ENCODE measurements at places on chromosomes 2 and 18. TPM values are rescaled to one million over a fixed set of nuclear protein-coding genes. Genes with fewer than 3 reads are reported as not detected.

DNA sequence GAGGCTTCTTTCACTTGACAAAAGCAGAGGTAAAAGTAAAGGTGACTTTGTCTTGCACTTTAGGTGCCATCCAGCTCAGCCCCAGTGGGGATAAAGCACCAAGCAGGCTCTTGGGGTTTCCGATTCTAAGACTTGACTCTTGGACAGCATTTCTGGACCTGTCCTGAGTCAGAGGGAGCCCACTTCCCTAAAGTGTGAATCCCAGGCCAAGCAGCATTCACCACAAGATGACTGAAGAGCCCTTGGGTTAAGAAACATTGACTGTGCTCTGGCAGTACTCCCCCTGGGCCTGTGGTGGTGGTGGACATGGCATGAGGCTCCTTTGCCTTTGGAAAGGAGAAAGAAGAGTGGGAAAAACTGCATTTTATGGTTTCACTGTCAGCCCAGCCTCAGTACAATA, 638.0 kb upstream of the VRK2 start:
- no peaks in the 10 kb centered on the region for H3K36me3 ChIP-seq
- H3K4me1 ChIP-seq: no peaks in the 10 kb centered on the region
- no peak overlapping the region for H3K4me3 ChIP-seq
- no peak for DNase-seq
- no peak overlapping the region for H3K27ac ChIP-seq

GRCh38 chr2:36197181-36197971, 158.2 kb upstream of the CRIM1 start:
- no peak overlapping the region for H3K27ac ChIP-seq
- no peak for DNase-seq
- H3K4me3 ChIP-seq: no peak overlapping the region
- H3K36me3 ChIP-seq: no peaks in the 10 kb centered on the region
- no peaks in the 10 kb centered on the region for H3K27me3 ChIP-seq

GRCh38 chr2:73202156-73203054, at the start of gene NOTO:
NOTO (plus strand) TSS chr2:73202574; CDS start chr2:73202667, 93 bp downstream.
- DNase-seq: no peak
- no peak within 1 kb of the TSS for H3K4me3 ChIP-seq
- H3K36me3 ChIP-seq: no peaks in the 10 kb centered on the region

GRCh38 chr2:167851323-167851860, 396.0 kb downstream of the STK39 start:
- no peaks in the 10 kb centered on the region for H3K36me3 ChIP-seq
- no peak overlapping the region for H3K27ac ChIP-seq
- no peak overlapping the region for H3K4me3 ChIP-seq
- no peaks in the 10 kb centered on the region for H3K27me3 ChIP-seq
- no peak for DNase-seq

GRCh38 chr2:195018462-195018861, 638.6 kb upstream of the SLC39A10 start:
- H3K36me3 ChIP-seq: no peaks in the 10 kb centered on the region
- H3K27me3 ChIP-seq: no peaks in the 10 kb centered on the region
- DNase-seq: no peak
- H3K4me1 ChIP-seq: no peaks in the 10 kb centered on the region

GRCh38 chr2:45953376-45954027, 302.0 kb downstream of the PRKCE start:
- H3K4me1 ChIP-seq: no peaks in the 10 kb centered on the region
- DNase-seq: no peak
- H3K4me3 ChIP-seq: no peak overlapping the region

The ALKAL2 gene
- not detected for polyA plus RNA-seq

The ZNF804A gene
- polyA plus RNA-seq: 0.83 TPM

DNA sequence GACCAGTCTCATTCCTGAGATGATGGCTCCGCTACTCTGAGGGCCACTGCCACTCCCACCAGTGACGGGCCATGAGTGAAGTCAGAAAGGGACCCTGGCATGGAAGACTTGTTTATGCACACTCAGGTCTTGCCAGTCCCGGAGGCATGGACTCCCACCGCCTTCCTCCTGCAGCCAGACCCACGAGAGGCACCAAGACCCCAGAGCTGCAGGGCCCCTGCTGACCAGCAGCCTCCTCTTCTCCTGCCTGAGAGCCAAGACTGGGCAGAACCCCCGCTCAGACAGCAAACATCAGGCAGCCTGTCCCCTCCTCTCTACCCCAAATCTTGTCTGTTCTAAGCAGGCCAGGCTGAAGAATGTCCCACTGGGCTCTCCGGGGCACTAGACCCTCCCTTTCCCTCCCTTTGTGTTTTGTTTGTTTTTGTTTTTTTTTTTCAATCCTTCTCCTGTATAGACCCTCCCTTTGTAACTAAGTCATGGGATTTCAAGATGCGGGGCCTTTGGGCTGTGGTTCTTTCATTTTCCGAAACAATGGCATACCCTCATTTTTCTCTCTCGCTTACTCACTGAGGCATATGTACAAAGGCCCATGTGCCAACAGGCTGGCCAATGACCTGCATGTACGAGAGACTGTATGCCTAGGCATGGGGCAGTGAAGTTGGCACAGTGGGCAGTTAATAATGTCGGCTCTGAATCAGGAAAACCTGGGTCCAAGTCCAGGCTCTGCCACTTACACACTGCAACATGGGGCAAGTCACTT, 24.3 kb upstream of the MAPRE3 start:
- DNase-seq: no peak
- no peak overlapping the region for H3K27ac ChIP-seq
- peaks cover 6% of the 10 kb centered on the region for H3K27me3 ChIP-seq
- H3K4me1 ChIP-seq: no peaks in the 10 kb centered on the region
- H3K4me3 ChIP-seq: no peak overlapping the region
- no peaks in the 10 kb centered on the region for H3K36me3 ChIP-seq

DNA sequence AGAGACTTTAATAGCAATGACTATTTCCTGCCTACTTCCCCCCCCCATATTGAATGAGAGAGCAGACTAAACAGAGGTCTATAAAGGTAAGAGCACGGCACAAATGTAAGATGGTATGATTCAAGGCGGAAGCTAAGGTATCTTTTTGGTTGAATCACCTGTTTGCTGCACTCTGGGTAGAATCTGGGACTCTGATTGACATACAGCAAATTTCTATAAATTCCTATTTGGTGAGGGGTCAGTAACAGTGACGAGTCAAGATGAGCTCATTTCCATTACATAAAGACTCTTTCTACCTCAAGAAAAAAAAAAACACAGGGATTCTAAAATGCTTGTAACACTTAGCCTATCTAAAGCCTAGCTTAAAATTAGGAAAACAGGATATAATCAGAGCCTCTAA, 297.3 kb downstream of the TNS1 start:
- H3K27me3 ChIP-seq: peaks cover 4% of the 10 kb centered on the region
- H3K27ac ChIP-seq: no peak overlapping the region
- H3K4me1 ChIP-seq: no peaks in the 10 kb centered on the region
- no peak overlapping the region for H3K4me3 ChIP-seq
- no peaks in the 10 kb centered on the region for H3K36me3 ChIP-seq
- DNase-seq: no peak

DNA sequence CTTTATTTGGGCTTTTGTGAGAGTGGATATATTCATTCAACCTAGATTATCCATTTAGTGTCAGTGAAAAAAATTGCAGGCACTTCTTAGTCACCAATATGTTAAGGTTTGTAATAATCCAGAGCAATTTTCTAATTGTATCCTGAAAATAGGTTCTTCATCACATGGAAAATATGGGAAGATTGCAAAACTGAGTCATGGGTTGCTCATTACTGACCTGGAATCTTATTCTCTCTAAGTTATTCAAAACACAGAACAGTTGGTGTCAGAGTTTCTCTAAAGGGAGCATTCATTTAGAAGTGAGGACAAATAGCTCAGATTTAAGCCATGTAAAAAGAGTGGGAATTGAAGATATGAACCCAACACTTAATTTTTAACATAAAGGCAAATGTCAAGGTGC, 181.3 kb downstream of the IKZF2 start:
- H3K4me1 ChIP-seq: no peaks in the 10 kb centered on the region
- H3K4me3 ChIP-seq: no peak overlapping the region
- H3K27ac ChIP-seq: no peak overlapping the region
- no peaks in the 10 kb centered on the region for H3K36me3 ChIP-seq

- DNase-seq: no peak
- H3K36me3 ChIP-seq: peaks cover 13% of the 10 kb centered on the region
- H3K4me3 ChIP-seq: no peak overlapping the region
- H3K27me3 ChIP-seq: no peaks in the 10 kb centered on the region
- peak overlapping the region; percentile 54 for H3K27ac ChIP-seq
- peaks cover 47% of the 10 kb centered on the region for H3K4me1 ChIP-seq
These were observed 30.8 kb downstream of the WDFY1 start for GRCh38 chr2:223914324-223914723.

GRCh38 chr2:228590681-228591080, 409.2 kb upstream of the SPHKAP start:
- DNase-seq: no peak
- no peak overlapping the region for H3K27ac ChIP-seq
- no peaks in the 10 kb centered on the region for H3K27me3 ChIP-seq
- no peaks in the 10 kb centered on the region for H3K36me3 ChIP-seq
- no peaks in the 10 kb centered on the region for H3K4me1 ChIP-seq
- no peak overlapping the region for H3K4me3 ChIP-seq

- no peak overlapping the region for H3K27ac ChIP-seq
- H3K27me3 ChIP-seq: peaks cover 6% of the 10 kb centered on the region
- H3K4me3 ChIP-seq: no peak overlapping the region
These were observed 61.3 kb upstream of the CHMP1B start for GRCh38 chr18:11789716-11790510.

The HOXD9 gene
- not detected for polyA plus RNA-seq

The KCNIP3 gene
- not detected for polyA plus RNA-seq

DNA sequence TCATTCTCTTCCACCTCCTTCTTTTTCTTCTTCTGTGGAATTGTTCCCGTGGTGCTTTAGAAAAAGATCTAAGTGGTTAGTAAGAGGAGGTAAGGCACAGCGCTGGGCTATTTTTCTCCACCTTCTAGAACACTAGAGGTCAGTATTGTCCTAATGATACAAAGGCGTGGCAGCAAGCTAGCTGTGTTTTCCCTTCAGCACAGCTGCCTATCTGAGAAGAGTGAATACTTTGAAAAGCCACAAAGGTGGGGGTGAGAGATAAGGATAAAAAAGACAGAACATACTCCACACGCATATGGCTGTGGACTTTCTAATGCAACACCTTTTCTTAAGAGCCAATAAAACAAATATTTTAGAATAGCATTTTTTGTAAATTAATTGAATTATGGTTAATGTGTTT, 2.1 kb downstream of the CNTNAP5 start:
- H3K4me3 ChIP-seq: no peak overlapping the region
- DNase-seq: no peak
- no peaks in the 10 kb centered on the region for H3K4me1 ChIP-seq
- no peak overlapping the region for H3K27ac ChIP-seq
- peaks cover 13% of the 10 kb centered on the region for H3K27me3 ChIP-seq
- H3K36me3 ChIP-seq: no peaks in the 10 kb centered on the region

- no peak overlapping the region for H3K4me3 ChIP-seq
- H3K27me3 ChIP-seq: no peaks in the 10 kb centered on the region
- no peak for DNase-seq
- no peaks in the 10 kb centered on the region for H3K36me3 ChIP-seq
These were observed 68.0 kb downstream of the ACAA2 start for GRCh38 chr18:49745045-49746014.

DNA sequence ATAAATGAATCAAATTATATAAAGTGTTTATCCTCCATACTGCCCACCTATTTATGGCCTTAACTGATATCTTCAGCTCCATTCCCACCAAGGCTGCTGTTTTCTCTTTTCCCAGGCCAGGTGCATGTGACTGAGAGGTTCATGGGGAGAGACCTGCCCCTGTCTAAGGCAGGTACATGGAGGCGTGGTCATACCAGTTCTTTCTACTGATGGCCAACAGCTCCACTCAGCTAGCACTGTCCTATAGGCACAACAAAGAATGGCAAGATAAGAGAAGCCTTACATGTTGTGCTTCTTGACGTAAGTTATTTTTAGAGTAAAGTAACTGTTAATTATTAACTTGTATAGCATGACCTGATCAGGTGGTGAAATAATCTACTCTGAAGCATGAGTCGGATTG, 16.8 kb downstream of the AKAIN1 start:
- no peaks in the 10 kb centered on the region for H3K36me3 ChIP-seq
- H3K4me1 ChIP-seq: no peaks in the 10 kb centered on the region
- H3K27ac ChIP-seq: no peak overlapping the region
- H3K4me3 ChIP-seq: no peak overlapping the region

The CNDP1 gene
- not detected for polyA plus RNA-seq

DNA sequence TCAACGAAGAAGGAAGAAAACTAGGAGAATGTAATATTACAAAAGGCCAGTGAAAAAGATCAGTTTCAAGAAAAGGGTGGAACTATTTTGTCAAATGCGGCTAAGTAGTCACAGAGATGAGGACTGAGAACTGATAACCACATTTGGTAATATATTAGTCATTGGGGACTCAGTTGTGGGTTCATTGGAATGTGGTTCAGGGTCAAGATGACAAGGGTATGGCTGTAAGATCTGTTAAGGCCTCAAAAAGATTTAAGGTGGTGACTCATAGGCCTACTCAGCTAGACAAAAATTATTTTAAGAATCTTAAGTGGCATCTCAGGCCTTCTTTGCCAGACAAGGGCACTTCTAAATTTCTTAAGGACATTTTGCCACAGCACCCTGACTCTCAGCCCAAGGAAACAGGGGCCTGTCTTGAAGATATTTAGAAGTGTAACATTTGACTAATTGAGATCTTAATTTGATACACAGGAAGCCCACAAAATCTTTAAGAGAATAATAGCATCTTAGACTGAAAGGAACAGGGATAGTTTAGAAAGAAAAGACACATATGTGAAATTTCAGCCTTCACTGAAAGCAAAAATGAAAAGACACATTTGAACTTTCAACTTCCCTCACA, 81.3 kb downstream of the STRADB start:
- H3K27ac ChIP-seq: no peak overlapping the region
- no peak overlapping the region for H3K4me3 ChIP-seq
- no peaks in the 10 kb centered on the region for H3K4me1 ChIP-seq
- H3K36me3 ChIP-seq: no peaks in the 10 kb centered on the region

The DLGAP1 gene
- 0.42 TPM for polyA plus RNA-seq

The PLA2R1 gene
- not detected for polyA plus RNA-seq

DNA sequence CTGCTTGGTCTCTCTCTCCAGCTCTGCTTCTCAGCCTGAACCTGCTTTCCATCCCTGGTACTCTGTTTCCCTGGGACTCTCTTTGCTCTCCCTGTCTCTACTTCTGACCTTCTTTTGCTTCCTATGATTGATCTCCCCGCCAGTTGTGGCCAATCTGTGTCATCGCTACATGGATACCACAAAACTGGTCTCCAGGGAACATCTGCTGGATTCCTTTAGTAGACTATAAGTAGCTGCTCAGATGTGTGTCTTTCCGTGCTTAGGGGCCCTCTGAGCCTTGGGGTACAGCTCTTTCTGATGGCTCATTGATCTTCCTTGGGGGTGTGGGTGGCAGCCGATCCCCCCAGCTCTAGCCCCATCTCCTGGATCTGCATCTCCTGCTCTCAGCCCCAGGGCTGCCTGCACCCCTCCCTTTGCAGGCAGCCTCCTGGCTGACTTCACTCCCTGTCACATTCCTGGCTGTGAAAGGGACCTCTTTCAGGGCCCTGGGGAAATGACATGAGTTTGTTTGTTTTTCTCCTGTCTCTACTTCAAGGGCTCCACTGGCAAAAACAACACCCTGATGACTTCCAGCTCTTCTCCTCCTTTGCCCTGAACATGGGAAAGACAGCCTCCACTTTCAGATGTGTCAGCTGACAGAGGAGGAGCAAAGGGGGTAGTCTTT, 333.7 kb downstream of the CYP26B1 start:
- no peaks in the 10 kb centered on the region for H3K4me1 ChIP-seq
- H3K36me3 ChIP-seq: no peaks in the 10 kb centered on the region
- H3K4me3 ChIP-seq: no peak overlapping the region
- H3K27me3 ChIP-seq: no peaks in the 10 kb centered on the region
